GM18507 (cell line): ENCODE measurements at places on chromosomes 11 and 22.

DNA sequence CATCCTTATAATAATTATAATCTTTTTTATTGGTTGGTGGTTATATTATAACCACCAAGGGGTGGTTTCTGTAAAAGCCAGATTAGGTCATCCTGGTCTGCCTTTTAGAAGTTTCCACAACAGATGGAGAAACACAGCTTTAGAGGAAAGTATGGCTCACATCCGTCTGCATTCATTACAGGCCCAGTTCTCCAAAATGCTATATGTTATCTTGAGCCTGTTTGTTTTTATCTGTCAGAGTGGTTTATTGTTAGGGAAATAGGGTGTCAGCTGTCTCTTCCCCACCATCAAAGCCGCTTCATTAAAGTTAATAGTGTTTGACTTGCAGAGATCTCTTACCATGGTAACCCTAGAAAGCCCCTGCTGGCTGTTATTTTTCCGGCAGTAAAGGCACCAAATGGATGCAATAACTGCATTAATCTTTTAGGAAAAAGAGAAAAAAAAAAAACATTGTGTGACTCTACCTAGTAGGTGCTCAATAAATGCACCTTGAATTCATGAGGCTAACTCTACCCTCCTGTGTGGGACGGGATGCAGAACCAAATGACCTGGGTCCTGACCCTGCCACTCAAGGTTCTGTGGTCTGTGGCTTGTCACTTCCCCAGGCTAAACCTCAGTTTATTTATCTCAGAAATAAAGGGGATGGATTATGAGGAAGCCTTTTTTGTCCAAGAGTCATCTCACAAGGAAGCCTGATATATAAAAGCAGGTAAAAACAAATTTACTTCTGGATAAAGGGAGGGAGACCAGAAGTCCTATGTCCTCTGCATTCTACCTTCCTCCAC, 118.3 kb downstream of the WT1 start:
- DNase-seq: no peak

DNA sequence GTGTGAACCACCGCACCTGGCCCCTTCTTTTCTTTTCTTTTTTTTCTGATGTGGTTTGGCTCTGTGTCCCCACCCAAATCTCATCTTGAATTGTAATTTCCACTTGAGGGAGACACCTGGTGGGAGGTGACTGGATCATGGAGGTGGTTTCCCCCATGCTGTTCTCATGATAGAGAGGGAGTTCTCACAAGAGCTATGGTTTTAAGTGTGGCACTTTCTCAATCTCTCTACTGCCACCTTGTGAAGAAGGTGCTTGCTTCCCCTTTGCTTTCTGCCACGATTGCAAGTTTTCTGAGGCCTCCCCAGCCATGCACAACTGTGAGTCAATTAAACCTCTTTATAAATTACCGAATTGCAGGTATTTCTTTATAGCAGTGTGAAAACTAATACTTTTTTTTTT, 4.9 kb upstream of the TCN2 start:
- no peak for DNase-seq

GRCh38 chr11:120914601-120915000, 109.3 kb upstream of the TBCEL start:
- DNase-seq: no peak

GRCh38 chr22:17744430-17744829, 29.8 kb downstream of the BID start:
- no peak for DNase-seq

- no peak for DNase-seq
Measured at GRCh38 chr22:45465633-45466032, 37.0 kb upstream of the FBLN1 start.

GRCh38 chr11:68523033-68523432, 62.5 kb downstream of the PPP6R3 start:
- DNase-seq: no peak

- DNase-seq: no peak
Measured at GRCh38 chr11:36069576-36070212, 125.8 kb downstream of the LDLRAD3 start.

DNA sequence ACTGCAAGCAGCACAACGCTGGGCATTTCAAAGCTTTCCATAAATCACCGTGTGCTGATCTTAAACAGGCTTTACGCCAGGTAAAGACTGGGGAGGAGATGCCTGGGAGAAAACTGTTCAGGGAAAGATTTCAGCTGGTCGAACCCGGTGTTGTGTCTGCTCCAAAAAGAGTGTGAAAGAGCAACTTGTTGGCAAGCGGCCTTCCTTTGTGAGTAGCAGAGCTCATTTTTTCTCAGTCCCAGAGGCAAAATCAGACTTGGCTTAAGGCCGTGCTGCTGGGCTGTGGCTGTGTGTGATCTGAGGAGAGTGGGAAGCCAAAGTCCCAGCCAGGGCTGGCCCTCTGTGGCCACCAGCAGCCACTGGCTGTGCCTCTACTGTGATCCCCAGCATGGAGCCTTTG, 75.7 kb upstream of the E2F8 start:
- no peak for DNase-seq

GRCh38 chr11:126318574-126319373, 14.9 kb downstream of the DCPS start:
- no peak for DNase-seq

- no peak for DNase-seq
Measured at GRCh38 chr11:96102664-96103078, 178.8 kb upstream of the MTMR2 start.

DNA sequence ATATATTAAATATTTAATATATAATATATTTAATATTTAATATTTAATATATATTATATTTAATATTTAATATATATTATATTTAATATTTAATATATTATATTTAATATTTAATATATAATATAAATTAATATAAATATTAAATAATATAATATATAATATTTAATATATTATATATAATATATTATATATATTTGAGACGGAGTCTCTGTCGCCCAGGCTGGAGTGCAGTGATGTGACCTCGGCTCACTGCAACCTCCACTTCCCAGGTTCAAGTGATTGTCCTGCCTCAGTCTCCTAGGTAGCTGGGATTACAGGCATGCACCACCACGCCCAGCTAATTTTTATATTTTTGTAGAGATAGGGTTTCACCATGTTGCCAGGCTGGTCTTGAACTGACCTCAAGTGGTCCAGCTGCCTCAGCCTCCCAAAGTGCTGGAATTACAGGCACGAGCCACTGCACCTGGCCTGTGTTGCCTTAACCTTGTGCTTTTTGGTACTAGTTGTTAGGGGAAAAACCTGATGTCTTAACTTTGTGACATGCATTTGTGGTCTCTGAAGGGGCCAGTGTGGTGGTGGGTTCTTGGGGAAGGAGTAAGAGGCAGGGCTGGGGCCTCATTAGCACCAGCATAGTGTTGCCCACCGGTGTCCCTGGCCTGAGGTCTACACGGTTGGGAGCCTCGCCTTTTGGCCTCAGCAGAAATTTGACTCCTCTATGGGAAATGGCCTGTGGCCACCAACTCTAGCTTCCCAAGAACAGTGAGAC, 16.6 kb downstream of the SEC14L3 start:
- no peak for DNase-seq

GRCh38 chr22:30192427-30192826, 54.1 kb downstream of the LIF start:
- no peak for DNase-seq

DNA sequence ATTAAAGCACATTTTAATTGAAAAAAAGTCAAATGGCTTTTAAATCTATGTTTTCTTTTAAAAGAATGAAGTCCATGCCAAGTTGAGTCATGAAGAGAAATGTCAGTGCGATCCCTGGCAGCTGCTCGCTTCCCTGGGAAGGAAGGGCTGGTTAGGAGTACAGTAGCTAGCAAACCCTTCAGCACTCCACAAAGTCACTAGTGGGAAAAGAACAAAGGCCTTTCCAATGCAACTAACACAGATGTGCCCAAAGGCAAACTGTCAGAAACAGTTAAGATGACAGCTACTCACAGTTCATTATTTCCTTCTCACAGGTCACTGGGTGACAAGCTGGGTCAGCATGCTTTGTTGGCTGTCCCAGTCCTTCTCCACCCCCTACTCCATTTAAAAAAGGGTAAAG, 308.7 kb downstream of the DCDC1 start:
- DNase-seq: no peak

DNA sequence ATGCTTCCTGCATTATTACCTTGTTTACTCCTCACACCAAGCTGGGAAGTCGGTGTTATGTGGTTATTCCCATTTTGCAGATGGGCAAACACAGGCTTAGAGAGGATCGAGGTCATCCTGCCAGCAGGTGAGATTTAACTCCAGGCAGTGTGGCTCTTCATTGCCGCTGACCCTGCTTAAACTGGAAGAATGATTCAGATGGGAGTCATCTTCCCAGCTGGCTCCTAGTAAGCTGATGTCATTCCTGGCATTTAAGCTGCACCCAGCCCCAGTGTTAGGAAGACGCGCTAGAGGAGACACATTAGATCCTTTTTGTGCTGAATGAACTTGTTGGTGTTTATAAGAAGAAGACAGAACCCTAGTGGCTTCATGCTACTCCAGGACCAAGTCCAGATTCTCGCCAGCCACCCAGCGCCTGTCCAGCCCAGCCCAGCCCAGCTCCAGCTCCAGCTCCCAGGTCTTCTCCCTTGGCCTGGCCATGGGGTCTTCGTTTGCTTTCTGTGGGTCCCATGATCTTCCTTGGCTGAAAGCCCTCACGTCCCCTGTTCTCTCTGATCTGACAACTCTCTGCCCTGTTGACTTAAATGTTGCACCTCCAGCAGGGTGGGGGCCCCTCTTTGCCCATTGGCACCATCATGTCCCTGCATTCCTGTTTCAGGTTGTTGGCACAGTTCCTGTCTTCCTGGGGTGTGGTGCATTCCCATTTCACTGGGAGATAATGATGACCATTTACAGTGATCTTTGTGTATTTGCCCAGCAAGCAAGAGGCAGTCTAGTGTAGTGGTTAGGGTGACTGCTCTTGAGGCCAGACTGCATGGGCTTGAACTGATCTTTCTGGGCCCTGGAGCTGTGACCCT, 13.6 kb downstream of the PARVB start:
- no peak for DNase-seq

DNA sequence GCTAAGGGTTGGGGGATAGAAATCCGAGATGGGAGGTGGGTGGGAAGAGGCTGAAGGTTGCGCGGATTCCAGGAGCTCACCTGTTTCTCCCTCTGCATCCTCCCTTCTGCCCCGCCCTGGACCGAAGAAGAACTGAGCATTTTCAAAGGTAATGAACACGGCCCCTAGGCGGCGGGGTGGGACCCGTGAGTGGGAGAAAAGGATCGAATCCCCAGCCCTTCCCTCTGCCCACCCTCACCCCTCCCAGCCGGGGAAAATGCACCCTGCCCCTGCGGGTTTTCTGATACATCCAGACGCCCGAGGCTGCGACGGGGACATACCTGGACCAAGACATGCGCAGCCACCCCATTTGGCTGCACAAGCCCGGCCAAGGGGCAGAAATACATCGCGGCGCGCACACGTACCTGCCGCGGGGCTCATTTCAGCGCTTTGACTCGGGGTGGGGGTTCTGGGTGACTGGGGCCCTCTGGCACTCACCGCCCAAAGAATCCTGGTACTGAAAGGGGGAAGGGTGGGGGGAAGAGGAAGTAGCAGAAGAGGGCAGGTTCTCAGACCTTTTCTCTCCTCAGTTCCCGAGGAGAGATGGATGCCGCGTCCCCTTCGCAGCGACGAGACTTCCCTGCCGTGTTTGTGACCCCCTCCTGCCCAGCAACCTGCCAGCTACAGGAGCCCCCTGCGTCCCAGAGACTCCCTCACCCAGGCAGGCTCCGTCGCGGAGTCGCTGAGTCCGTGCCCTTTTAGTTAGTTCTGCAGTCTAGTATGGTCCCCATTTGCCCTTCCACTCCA, 6.0 kb downstream of the VSIG2 start:
- DNase-seq: no peak

DNA sequence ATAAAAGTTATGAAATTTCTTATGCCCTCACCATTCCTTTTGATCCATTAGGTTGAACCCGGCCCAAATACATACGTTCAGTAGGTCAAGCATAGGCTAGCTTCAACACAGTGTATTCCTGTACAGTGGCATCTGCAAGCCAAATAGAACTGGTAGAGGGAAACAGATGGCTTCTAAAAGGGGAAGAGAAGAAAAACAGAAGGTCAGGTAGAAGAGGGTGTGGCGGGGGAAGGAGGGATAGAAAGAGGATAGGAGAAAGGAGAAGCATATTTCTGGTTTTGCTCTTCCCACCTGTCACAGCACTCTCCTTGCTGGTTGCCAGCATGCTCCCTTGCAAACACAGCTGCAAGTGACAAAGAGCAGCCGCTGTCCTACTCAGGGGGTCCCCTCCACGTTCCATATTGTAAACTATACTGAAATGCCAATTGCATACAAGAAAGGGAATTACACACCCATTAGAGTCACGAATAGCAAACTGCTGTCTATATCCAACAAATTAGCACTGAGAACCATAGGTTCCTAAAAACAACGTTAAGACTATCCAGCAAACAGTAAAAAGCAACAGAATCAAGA, 71.8 kb downstream of the PHF21A start:
- DNase-seq: no peak

DNA sequence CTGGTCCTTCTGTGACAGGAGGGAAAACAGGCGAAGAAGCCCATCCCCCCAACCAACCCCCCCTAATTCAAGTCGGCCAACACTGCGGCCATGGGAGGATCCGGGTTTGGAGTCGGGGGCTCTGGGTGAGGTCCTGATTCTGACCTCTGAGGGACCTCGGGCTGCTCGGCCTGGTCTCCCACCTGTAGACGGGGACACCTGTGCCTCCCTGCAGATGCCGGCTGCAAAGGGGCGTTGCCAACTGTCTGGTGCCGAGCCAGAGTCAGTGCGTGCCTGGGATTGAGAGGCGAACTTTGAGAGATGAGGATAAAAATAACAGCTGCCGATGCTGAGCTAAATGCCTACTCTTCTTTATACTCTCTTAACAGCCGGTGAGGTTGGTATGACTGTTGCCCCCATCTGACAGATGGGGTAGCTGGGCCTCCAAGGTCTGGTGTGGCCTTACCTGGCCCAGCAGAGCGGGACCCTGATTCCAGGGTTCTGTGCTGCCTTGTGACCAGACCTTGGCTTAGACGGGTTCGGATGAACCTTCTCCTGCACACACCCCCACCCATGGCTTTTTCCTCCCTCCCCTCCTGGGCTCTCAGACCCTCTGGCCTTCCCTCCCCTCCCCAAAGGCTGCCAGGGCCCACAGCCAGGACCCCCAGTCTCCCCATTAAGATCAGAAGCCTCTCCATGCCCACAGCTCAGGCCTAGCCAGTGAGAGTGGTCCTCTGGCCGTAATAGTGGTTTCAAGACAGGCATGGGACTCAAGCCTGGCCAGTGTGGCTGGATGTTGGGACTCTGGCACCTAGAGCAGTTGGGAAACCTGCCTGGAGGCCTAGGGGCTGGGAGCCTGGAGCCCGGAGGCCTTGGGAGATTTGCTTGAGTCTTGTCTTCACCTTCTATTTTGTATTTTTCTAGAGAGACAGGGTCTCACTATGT, 41.7 kb downstream of the KCNJ4 start:
- DNase-seq: no peak

- DNase-seq: no peak
Measured at GRCh38 chr11:33540946-33541915, 159.4 kb downstream of the C11orf91 start.

GRCh38 chr11:28736256-28736655, 628.1 kb downstream of the METTL15 start:
- DNase-seq: no peak

- no peak for DNase-seq
Measured at GRCh38 chr22:23787600-23787896, 782 bp downstream of the SMARCB1 start.
